Kidney (tissue), 22 donors: ENCODE measurements at places on chromosomes 16 and 17. TPM values are rescaled to one million over a fixed set of nuclear protein-coding genes. Genes with fewer than 3 reads are reported as not detected.

GRCh38 chr17:35765086-35765710 lies 4.5 kb downstream of the C17orf50 start:
- DNase-seq, result no peak

DNA sequence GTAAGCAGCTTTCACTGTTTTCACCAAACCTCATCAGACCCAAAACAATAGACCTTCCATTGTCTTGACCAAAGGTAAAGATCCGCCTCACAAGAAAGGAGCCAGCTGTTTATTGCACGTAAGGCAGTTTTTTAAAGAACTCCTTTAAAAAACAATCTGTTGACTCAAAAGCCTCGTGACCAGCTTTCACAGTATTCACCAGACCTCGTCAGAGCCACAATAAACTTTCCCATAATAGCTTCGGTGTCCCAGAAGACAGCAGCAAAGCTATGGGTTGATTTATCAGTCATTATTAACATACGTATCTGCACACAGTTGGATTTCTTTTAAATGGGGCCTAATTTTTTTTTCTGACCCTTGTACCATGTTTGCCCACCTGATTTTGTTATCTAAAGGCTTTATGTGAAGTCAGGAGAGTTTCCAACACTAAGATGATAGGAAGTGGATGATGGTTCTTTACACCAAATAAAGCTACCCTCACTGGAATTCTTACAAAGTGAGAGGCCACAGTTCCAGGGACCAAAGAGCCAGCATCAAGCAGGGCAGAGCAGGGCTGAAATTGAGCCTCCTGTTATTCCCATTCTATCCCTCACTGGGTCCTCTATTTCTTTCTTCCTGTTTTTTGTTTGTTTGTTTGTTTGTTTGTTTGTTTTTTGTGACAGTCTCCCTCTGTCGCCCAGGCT lies 17.6 kb upstream of the HELZ start:
- DNase-seq, result no peak

DNA sequence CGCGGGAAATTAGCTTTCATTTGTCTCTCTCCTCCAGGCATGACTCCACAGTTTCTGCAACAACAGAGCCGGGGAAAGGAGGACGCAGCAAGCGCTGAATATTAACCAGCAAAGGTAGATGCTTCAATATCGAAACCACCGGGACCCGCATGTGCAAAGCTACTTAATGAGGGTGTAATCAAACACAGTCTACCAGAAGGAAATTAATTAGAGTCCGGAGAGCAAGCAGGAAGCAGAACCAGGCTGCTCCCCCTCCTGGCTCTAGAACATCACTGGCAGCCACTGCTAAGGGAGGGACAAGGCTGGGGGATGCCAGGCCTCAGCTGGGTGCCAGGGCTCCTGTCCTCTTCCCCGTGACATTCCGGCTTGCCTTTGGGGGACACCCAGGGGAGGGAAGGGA lies 21.7 kb downstream of the LRRC75A start:
- DNase-seq, result no peak

Gene EPN3
- total RNA-seq, result 5.0 TPM

Gene CD300LB
- 0.91 TPM for total RNA-seq

Gene RFWD3
- total RNA-seq, result 26.0 TPM

- no peak for DNase-seq
Observed at GRCh38 chr16:16062023-16062937, 112.9 kb downstream of the ABCC1 start.

DNA sequence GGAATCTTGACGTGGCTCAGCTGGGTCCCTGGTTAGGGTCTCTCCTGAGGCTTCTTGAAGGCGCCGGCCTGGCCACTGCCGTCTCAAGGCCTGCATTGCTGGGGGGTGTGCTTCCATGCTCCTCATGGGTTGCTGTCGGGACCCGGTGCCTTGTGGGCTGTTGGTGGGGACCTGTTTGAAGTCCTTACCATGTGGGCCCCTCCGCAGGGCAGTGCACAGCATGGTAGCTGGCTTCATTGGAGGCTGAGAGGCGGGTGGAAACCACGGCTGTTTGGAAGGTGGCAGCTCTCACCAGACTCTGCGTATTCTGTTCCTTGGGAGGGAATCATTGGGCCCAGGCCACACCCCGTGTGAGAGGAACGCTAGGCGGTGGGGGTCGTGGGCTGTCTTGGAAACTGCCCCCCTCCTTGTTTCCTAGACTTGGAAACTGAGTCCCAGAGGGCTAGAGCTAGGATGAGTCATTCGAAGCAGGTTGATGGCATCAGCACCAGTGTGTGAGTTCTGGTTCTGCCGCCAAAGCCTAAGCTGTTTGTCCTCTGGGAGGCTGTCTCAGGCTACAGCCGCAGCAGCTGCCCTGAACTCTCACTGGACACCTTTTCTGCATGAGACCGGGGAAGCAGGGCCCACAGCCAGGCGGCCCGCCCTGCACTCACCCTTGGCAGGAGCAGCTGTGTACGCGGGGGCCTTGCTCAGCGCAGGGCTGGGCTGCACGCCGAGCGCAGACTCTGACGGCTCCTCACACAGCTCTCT lies 35.2 kb downstream of the ZNF750 start:
- DNase-seq, result no peak
